ENCODE measurements at places on chromosomes 1 and 21.

DNA sequence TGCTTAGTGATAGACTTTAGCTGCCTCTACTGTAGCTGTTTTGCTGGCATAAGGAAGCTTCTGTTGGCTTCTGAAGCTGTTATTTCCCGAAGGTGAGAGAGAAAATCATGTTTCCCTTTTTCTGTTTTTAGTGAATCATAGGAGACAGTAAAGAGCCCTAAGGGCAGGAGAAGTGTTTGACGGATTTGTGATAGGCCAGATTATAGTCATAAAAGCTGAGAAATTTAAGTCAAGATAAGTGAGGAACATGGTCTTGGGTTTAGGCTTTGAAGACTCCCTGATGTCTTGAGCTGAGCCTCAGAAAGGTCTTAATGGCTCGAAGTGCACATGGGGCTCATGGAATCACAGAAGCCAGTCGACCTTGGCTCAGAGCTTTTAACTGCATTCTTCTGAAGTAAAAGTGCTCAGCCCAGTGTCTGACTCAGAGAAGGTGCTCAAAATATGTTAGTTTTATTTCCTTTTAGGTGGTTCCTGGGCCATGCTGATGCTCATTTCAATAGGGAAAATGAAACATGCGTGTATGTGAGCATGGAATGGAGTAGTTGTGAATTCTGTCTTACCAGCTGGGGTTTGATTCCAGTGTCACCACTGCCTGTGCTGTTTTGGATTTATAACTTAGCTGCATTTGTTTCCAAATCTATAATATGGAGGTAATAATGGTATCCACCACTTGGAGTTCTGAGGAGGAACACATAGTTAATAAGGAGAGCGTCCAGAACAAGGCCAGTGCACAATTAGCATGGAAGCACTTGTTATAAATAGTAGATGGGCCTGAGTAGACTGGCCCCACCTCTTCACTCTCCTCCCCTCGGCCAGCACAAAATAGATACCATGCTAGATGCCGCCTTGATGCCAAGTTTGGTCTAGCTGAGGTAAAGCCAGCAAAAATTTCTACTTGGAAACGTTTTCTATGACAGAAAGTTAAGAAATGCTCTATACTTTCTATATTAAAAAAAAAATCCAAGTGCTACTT is 99.2 kb downstream of the C1orf21 start:
- no peak for DNase-seq

DNA sequence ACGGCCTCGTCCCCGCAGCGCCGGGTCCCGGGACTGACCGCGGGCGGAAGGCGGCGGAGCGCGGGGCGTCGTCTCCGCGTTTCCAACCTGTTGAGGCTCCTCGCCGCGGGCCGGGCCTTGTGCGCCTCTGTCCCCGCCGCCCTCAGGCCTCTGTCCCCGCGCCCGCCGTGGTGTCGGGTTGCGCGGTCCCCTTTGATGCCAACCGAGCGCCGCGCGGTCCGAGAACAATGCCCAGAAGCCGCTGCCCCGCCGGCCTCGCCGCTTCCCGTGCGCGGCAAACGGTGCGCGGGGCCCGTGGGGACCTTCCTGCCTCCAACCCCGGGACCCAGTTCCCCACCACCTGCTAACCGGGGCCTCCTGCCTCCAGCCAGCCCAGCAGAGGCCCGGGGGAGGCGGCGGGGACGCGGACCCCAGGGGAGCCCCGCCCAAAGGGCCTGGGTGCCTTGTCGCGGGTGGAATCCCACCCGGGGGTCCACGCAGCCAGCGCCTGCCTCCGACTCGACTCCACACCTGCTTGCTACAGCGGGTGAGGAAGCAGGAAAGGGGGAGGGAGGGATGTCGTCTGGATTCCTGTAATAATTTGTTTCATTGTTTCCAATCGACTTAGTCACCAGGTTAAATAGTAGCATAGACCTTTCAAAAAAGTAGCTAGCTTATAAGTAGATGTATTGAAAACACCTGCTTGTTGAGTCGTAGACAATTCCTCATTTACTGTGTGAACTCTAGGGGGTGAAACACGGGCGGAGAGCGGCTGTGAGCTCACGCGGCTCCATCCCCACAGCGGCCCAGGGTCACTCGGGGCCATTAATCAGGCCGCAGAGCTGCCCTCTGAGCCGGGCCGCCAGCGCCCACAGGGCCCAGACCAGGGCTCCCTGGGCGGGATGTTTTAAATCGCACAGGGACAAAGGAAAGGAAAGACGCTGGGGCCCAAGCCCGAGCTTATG is 1.1 kb downstream of the COL18A1 start:
- DNase-seq, result no peak

DNA sequence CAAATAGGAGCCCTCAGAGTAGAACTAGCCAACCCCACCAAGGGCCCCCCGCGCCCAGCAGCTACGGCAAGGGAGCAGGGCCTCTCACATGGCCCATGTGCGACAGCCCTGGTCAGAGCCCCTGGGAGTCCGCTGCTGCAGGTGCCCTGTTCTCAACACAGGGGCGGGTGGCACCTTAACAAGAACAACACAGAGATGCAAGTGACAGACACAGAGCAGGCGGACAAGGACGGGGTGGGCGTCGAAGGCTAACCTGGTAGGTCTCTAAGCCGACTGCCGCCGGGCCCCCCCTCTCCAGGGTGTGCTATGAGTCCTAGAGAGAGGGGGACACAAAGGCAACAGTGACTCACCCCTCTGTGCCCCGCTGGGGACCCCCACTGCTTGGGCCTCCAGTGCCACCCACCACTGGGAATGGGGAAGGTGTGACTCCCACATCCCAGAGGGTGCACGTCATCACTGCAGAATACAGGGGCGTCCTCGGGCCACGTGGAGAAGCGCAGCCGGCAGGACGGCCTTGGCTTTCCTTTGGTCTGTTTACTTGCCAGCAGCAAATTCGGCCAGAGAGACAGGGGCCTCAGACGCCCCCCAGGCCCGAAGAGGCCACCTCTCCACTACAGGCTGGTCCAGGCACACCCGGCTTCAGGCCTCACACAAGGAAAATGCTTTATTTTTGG is 44.8 kb downstream of the PRDM15 start:
- DNase-seq, result no peak

DNA sequence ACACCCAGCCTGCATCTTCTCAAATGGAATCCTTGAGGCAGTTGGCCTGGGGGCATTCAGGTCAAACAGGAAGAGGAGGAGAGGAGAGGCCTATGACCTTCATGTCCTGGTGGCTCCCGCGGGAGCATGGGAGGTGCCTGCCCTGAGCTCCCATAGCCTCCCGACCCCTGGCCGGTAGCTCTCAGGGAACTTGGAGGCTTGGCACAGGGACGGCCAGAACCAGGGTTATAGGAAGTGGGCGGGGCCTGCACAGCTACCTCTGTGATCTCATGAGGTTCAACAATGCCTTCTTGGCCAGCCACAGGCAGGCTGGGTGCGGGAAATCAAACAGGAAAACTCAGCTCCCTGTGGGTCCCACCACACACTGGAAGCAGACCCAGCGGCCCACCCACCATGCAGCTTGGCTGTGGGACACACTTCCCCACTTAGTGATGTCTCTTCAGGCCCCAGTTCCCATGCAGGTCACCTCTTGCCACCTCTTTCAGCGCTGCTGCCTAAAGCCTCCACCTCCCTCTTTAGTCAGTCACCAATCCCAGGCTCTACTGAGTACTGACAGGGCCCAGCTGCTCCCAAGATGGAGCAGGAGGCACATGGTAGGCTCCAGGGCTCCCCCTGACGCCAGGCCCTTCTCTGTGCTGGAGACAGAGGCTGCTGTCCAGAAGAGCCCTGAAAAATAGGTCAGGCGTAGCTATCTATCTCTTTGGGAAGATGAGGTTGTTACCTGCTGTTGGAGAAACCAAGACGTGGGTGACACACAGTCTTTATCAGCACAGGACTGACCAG is at the start of gene SLFNL1:
TSS of gene SLFNL1 (minus strand) at position 200 of the 783 bp plus-strand sequence. CDS start 1,065 bp downstream, outside the sequence.
- no peak for DNase-seq

DNA sequence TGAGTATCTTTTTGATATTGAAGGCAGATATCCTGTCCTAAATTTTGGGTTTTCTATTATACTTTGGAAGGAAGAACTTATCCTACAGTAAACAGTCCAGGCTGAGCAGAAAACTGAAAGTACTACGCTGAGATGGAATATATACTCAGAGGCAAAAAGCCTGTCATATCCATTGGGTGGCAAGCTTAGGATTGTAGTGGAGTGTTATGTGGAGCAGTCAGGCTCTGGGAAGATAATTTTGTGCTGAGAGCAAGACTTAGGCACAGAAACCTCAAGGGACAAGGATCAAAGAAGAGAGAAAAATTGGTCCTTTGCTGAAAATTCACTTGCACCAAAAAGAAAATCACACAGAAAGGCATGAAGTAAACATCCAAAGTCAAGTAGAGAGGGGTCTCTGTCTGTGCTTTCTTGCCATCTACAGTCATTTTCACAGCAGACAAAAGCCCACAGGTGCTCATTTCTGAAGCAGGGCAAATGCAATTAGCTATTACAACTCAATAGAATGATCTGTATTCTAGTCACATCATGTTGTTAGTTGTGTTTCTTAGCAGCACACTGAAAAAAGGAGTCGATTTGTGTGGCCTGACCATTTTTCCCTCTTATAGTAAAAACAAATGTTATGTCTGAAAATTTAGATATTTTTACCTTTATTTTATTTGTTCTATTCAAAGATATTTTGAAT is 38.5 kb downstream of the CRB1 start:
- DNase-seq, result no peak

GRCh38 chr1:222844411-222844779 is 29.6 kb downstream of the DISP1 start:
- DNase-seq, result no peak

- no peak for DNase-seq
Measured at GRCh38 chr1:173056365-173056764, 5.6 kb upstream of the TNFSF18 start.

DNA sequence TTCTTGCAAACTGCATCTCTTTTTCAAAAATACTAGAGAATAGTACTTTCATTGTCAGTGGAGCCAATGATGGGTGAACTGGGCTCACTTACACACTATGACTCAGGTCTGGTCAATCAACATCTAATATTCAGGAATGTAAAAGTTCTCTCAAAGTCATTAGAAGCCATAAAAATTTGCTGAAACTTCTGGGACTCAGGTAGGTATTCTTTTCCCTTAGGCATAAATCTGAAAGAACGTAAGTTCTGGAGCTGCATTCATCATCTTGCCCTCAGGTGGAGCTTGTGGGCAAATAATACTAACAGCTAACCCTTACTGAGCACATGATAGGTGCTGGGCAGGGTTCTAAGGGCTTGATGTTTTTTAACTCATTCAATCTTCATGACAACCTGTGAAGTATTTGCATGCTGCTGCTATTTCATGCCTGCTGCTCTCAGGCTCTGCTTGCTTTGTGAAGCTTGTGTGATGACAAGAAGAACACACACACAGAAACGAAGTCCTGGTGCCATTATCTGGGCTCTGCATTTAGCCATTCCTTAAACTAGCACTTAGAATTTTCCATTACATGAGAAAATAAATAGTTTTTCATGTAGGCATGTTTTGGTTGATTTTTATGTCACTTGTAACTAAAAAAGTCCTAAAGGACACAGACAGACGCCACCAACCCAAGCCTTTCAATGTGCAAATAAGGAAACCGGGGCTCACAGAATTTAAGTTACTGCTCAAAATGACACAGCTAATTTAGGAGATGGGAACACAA is 394.2 kb upstream of the LYPLAL1 start:
- no peak for DNase-seq

DNA sequence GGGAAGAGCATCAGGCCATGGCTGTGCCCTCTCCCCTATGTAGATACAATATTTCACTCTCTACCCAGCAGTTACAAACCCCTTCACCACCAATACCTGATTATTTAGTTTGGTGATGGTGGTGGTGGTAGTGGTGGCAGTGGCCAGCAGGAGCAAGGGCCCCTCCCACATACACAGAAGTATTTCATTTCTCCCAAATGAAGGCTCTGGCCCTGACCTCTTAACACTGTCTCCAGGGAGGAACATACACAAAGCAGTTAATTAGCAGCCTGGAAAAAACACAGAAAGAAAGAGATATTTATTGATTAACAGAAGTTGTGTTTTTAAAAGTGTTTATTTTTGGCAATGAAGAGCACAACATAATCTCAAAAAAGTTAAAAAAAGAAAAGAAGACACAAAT is 212.7 kb upstream of the SAMSN1 start:
- no peak for DNase-seq

DNA sequence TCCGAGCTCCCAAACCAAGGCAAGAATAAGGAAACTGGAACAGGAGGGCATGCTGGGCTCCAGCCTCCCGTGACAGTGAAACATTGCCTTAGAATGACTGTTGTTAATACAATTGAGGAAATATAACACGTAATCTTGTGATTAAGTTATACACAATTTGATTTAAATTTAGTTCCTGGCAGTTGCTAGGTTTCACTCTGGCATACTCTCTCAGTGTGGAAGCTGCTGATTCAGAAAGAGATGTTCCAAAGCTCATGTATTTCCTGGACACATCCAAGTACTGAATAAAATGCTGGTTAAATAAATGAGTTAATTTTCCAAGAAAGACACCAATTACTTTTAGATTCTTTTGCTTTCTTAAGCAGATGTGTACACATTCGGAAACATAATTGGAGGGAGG is 176.1 kb downstream of the GRIK1 start:
- no peak for DNase-seq

DNA sequence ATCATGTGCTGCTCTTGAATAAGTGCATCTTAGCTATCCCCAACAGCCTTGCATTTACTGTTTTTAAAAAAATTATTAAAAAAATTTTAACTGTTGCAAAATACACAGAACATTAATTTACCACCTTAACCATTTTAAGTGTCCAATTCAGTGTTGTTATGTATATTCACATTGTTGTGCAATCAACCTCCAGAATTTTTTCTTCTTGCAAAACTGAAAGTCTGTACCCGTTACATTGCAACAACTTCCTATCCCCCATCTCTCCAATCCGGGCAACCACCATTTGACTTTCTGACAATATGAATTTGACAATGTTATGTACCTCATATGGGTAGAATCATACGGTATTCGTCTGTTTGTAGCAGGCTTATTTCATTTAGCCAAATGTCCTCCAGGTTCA is 83.1 kb downstream of the FMN2 start:
- no peak for DNase-seq

GRCh38 chr1:30818568-30819243 is 61.1 kb upstream of the LAPTM5 start:
- DNase-seq, result no peak

Data from stimulated activated CD4-positive, alpha-beta T cell treated with anti-CD3 and anti-CD28 coated beads, Interleukin-12 subunit alpha, Interleukin-12 subunit beta, amount 100 ng/mL, for 48 hours (primary cell).